ENCODE measurements at places on chromosomes 12 and 14. TPM values are rescaled to one million over a fixed set of nuclear protein-coding genes. Genes with fewer than 3 reads are reported as not detected.

Gene TAC3
- total RNA-seq: 0.52 TPM

Gene RCOR1
- total RNA-seq: 28.5 TPM

Gene RNASE3
- 0.52 TPM for total RNA-seq

Gene SELPLG
- total RNA-seq: 22.4 TPM

Gene MGAT2
- total RNA-seq: 43.0 TPM

Gene TMEM253
- total RNA-seq: 4.3 TPM

Gene HOXC9
- total RNA-seq: not detected

Gene PRH2
- not detected for total RNA-seq

Gene TAS2R50
- 1.3 TPM for total RNA-seq

Gene SLC5A8
- total RNA-seq: 0.06 TPM

Gene AKT1
- 166 TPM for total RNA-seq

Gene RGS6
- 1.1 TPM for total RNA-seq

Gene OVCH1
- total RNA-seq: not detected
